ENCODE measurements at places on chromosomes 7 and 10.

DNA sequence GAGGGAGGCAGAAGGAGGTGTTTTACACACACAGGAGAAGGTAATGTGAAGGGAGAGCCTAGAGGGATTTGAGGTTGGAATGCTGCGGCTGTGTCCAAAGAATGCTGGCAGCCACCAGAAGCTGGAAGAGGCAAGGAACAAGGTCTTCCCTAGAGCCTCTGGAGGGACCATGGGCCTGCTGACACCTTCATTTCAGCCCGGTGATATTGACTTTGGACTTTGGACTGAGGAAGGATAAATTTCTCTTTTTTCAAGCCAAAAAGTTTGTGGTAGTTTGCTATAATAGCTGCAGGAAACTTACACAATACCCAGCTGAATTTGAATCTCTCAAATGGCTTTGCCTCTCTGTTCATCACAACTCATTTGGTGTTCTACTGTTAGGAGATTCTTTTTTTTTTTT is 34.6 kb downstream of the UBN2 start:
- no peak for DNase-seq

- DNase-seq: no peak
Measured at GRCh38 chr10:116974456-116975005, 30.5 kb downstream of the SHTN1 start.

DNA sequence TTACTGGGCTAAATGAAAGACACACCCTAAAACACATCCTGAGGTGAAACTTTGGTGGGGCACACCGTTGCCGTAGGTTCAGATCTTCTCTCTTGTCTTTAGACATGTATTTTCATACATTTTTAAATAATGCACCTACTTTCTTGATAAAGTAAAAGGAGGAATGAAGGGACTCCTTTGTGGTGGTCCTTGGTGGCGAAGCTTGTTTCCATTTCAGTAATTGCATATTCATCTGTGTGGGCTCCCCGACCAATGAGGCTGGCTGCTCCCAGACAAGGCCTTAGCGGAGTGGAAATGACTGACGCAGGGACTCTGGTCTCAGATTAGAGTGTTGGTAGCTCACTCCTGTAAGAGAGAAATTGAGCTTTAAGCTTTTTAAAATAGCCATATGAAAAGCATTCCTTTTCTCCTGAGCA is 815 bp downstream of the CCSER2 start:
- no peak for DNase-seq

DNA sequence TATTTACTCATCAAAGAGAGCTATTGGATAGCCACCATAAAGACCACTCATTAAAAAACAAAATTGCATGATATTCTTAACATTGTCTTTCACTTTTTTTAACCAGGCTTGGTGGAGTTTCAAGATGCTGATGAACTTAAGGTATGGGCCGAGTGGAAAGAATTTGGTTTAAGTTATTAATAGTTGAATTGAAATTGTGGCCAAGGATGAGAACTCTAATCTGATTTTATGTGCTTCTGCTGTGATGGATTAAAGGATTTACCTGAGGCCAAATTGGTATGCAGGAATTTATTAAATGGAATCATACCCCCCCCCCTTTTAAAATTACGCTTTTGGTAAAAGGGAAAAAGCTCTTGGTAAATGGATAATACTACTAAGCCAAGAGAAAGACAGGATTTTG is 33.8 kb upstream of the TOMM7 start:
- no peak for DNase-seq

DNA sequence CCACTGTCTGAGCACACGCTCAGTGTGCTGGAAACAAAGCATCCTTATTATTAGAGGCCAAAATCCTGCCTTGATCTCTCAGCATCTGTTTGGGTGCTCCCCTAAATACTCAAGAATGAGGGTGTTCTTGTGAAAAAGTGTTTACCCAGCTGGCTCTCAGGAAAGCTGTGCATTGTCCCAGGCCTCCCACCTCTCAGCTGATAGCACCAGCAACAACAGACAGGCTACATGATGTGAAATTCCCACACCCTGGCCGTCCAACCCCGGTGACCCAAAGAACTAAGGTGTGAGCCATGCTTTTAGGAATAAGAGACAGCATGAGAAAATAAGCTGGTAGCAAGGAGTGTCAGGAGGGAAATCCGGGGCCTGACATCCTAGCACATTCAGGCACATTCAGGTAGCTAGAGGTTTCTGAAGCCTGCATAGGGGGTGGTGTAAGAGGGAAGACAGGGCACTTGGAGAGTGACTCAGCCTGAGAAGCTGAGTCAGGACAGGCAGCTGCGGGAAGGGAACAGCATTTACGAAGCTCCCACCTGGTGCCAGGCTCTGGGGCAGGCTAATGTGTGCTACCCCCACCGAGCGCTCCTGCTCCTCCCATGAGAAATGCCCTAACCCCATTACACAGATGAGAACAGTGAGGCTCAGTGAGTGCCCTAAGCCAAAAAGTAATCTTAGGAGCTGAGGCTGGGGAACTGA is 205.6 kb downstream of the GRID1 start:
- DNase-seq: no peak

DNA sequence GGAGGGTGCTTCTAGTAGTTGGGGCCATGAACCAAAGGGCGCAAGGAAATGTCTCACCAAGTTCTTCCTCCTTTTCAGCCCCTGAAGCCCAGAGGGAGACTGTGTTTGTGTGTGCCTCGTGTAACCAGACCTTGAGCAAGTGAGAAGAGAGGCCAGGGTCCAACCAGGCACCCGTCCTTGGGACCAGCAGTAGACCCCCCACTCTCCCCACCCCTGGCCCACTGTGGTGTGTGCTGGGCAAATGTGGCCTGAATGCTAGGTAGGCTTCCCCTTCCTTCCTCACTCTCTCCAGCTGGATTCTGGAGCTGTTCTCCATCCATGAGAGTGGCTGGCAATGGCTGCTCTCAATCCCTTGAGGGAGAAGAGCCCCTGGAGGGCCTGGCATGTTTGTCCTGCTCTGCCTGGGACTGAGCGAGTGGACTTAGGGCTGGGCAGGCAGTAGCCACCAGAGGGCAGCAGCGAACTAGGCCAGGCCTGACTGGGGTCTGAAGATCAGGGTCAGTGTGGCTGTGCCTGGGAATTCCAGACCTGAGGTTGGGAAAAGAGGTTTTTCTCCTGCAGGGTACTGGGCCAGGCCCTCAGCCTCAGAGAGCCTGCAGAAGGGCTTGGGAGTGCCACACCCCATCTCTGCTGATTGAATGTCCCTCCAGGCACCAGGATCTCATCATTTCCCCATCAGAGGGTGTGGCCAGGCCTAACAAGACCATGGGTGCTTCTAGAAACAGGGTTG is 12.5 kb downstream of the SFRP5 start:
- DNase-seq: no peak

DNA sequence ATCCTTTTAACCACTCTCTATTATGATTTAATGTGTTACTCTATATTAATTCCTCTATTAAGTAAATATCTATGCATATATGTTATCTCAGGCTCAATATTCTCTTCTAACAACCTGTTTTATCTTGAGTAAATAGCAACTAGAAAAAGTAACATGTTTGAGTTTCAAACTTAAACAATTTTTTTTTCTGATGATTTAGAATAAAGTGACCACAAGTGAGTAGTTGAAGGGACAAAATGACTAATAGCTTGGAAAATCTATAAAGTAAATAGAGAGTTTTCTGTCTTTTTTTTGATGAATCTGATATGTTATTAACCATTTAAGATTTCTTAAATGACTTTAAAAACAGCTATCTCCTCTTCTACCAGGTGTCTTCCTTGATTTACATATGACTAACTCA is 483.8 kb downstream of the TFEC start:
- DNase-seq: no peak

DNA sequence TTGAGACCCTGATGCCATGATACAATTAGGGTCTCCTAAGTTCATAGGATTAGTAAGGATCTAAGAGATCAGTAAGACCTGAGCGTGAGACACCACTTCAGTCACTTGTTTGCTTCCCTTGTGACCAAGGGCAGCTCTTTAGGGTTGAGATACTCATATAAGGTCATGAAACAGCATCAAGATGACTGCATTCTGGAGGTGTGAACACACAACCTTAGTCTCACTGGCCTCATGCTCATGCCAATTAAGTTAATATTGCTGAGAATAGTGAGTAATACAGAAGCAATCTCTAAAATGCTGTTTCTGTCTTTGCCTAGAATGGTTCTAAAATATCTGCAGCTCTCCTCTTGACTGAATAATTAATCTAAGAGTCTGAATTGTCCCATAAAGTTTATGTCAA is 39.6 kb upstream of the KLHL7 start:
- DNase-seq: no peak

GRCh38 chr10:69647819-69648218 is 17.8 kb downstream of the FAM241B start:
- no peak for DNase-seq

GRCh38 chr7:67564959-67565358 is 568.3 kb downstream of the TYW1 start:
- no peak for DNase-seq

All from cortex of kidney (tissue), 1 donor.